ENCODE measurements at places on chromosomes 2 and 18. TPM values are rescaled to one million over a fixed set of nuclear protein-coding genes. Genes with fewer than 3 reads are reported as not detected.

The GCKR gene
- total RNA-seq: 0.15 TPM

The NBEAL1 gene
- total RNA-seq: 4.1 TPM

The ERICH2 gene
- not detected for total RNA-seq

The VWA3B gene
- total RNA-seq: 0.43 TPM

The COL4A3 gene
- total RNA-seq: 0.65 TPM

The SMIM21 gene
- total RNA-seq: not detected

The MROH2A gene
- 0.10 TPM for total RNA-seq

The METTL4 gene
- total RNA-seq: 6.3 TPM

The HNRNPLL gene
- total RNA-seq: 20.9 TPM

The TCF4 gene
- total RNA-seq: 2.5 TPM

The TXNDC2 gene
- total RNA-seq: 0.21 TPM

The IL36A gene
- total RNA-seq: not detected

The ATP5F1A gene
- 301 TPM for total RNA-seq

The INPP1 gene
- total RNA-seq: 23.2 TPM

The HOXD9 gene
- total RNA-seq: 0.98 TPM

The PLGLB2 gene
- total RNA-seq: not detected

The OR6B2 gene
- not detected for total RNA-seq

The MRO gene
- 0.16 TPM for total RNA-seq

The POTEJ gene
- total RNA-seq: not detected

Data from A549 treated with CpdA at 1 μM for 4 hours (cell line).